Osteocyte (in vitro differentiated cells): ENCODE measurements at places on chromosomes 13 and 19. TPM values are rescaled to one million over a fixed set of nuclear protein-coding genes. Genes with fewer than 3 reads are reported as not detected.

The KIR2DL3 gene
- total RNA-seq = not detected in 2 replicates

The LENG1 gene
- total RNA-seq = 5.6 and 7.1 TPM in 2 replicates

The TGFBR3L gene
- 2.3 and 2.6 TPM in 2 replicates for total RNA-seq

The ZNF850 gene
- total RNA-seq = 2.8 and 3.6 TPM in 2 replicates

The MAP2K2 gene
- total RNA-seq = 174 and 182 TPM in 2 replicates

The PRR22 gene
- 2.0 and 3.1 TPM in 2 replicates for total RNA-seq

The CPT1C gene
- 44.2 and 48.8 TPM in 2 replicates for total RNA-seq

The PRTN3 gene
- total RNA-seq = not detected in 2 replicates

The PDS5B gene
- total RNA-seq = 65.8 and 72.4 TPM in 2 replicates

The ZNF844 gene
- 10.2 and 12.7 TPM in 2 replicates for total RNA-seq

The MEF2B gene
- total RNA-seq = 1.2 and 1.6 TPM in 2 replicates

The ARL11 gene
- not detected in 2 replicates for total RNA-seq

The APOC1 gene
- total RNA-seq = 3.3 TPM in 1 of 2 replicates, not detected in the other

The NMRK2 gene
- not detected in 2 replicates for total RNA-seq

The RAB8A gene
- total RNA-seq = 55.9 and 61.1 TPM in 2 replicates

The CEACAM3 gene
- not detected in 2 replicates for total RNA-seq

The CKM gene
- not detected in 2 replicates for total RNA-seq

The SLITRK1 gene
- 0.21 TPM in 2 replicates for total RNA-seq

The SRRM5 gene
- total RNA-seq = 0.24 and 0.35 TPM in 2 replicates

The MBOAT7 gene
- 81.8 and 85.2 TPM in 2 replicates for total RNA-seq

The ZNF653 gene
- total RNA-seq = 10.3 and 15.1 TPM in 2 replicates

The APC2 gene
- total RNA-seq = 1.2 and 1.5 TPM in 2 replicates

The HCST gene
- 0.81 and 0.97 TPM in 2 replicates for total RNA-seq
